ENCODE measurements at places on chromosomes 1 and 21.

DNA sequence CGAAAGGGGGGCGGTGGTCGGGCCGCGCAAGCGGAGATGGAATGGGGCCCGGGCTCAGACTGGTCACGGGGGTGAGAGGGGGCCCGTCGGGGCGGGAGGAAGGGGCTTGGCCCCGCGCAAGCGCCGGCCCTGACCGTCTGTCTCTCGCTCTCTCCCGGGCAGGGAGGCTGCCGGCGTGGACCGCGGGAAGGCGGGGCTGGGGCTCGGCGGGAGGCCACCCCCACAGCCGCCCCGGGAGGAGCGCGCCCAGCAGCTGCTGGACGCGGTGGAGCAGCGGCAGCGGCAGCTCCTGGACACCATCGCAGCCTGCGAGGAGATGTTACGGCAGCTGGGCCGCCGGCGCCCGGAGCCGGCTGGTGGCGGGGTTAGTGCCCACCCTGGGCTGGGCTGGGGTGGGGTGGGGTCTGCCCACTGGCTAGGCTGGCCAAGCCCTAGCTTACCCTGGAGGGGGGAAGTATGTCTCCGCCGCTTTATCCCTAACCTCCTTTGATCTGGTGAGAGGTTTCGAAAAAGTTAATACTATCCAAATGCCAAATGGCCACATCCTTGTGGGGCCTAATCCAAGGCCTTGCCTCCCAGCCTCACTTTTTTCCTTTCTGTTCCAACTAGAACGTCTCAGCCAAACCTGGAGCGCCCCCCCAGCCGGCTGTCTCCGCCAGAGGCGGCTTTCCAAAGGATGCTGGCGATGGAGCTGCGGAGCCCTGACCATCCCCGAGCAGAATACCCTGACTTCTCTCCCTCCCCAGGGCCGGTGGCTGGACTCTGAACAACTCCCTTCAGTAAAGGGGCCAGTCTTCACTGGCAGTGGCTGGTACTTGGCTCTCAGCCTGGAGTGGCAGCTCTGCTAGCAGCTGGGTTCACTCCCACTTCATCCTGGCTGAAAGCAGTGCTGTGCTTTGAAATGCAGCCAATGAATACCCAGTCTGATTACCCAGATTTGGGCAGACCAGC lies 636 bp upstream of the YRDC start:
- DNase-seq, result peak; percentile 63

GRCh38 chr1:91749788-91750231 lies 136.1 kb downstream of the TGFBR3 start:
- no peak for DNase-seq

DNA sequence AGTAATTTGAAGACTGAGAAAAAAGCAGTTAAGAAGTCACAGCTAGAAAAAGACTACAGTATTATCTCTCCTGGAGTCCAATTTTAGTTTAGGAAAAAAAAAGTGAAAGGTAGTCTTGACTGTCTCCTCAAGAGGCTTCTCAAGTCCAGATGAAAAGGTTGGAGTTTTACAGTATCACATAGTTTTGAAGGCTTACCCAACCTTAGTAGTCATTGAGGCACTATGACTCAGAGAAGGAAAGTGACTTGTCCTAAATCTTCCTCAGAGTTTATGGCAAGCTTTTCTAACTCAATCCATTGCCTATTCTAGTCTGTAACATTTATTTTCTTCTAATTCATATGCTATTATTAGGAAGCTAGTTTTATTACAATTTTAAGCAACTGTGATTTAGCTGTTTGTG lies 174.9 kb downstream of the DPYD start:
- no peak for DNase-seq

- DNase-seq, result peak; percentile 42
These were observed 6.4 kb downstream of the PPP2R5A start for GRCh38 chr1:212291505-212292134.

All from HTR-8/SVneo (cell line).